ENCODE measurements at places on chromosomes 5 and 9.

- no peak for DNase-seq
Observed at GRCh38 chr5:122584411-122585300, 190.2 kb upstream of the SNX2 start.

- DNase-seq: peak; percentile 20
Observed at GRCh38 chr9:73916016-73916673, 581.0 kb upstream of the RORB start.

DNA sequence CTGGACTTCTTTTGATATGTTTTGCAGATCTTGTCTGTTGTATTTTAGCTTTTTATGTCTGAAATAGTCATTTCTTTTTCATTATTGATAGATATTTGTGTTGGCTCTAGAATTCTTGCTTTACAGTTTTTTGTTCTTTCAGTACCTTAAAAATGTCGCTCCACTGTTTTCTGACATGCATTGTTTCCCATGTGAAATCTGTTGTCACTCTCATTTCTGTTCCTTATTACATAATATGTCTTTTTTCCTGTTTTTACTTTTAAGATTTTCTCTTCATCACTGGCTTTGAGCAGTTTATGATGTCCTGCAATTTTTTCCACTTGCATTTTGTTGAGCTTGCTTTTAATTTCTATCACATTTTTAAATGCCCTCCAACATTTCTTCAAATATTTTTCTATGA, 270.4 kb upstream of the TARS1 start:
- no peak for DNase-seq

DNA sequence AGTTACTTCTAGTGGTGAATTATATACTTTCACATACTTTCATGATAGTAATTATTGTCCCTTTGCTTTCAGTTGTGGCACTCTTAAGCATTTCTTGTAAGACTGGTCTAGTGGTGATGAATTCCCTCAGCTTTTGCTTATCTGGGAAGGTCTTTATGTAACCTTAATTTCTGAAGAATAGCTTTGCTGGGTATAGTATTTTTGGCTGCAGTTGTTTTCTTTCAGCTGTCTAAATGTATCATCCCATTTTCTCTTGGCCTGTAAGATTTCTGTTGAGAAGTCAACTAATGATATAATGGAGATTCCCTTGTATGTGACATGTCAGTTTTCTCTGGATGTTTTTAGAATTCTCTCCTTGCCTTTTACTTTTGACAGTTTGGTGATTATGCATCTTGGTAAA, 41.0 kb downstream of the TMEM38B start:
- DNase-seq: no peak

GRCh38 chr9:133164191-133164590, 477 bp upstream of the GBGT1 start:
- no peak for DNase-seq

DNA sequence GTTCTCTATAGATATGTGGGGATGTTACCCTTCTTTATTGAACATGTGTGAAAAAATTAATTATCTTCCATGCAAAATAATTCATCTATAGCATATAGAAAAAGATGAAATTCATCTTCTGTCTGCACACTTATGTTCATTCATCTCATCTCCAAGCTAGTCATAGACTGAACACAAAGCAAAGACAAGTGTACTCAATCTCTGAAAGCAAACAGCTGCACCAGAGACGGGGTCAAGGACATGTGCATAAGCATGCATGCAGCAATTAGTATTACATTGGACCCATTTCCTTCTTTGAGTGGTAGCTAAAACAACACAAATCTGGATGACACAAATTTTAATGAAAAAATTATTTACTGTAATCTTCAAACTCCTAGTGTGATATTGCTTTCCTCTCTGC, 547.0 kb upstream of the COX7C start:
- no peak for DNase-seq

- DNase-seq: peak; percentile 31
Observed at GRCh38 chr9:79581388-79581787, 9.6 kb downstream of the TLE4 start.

DNA sequence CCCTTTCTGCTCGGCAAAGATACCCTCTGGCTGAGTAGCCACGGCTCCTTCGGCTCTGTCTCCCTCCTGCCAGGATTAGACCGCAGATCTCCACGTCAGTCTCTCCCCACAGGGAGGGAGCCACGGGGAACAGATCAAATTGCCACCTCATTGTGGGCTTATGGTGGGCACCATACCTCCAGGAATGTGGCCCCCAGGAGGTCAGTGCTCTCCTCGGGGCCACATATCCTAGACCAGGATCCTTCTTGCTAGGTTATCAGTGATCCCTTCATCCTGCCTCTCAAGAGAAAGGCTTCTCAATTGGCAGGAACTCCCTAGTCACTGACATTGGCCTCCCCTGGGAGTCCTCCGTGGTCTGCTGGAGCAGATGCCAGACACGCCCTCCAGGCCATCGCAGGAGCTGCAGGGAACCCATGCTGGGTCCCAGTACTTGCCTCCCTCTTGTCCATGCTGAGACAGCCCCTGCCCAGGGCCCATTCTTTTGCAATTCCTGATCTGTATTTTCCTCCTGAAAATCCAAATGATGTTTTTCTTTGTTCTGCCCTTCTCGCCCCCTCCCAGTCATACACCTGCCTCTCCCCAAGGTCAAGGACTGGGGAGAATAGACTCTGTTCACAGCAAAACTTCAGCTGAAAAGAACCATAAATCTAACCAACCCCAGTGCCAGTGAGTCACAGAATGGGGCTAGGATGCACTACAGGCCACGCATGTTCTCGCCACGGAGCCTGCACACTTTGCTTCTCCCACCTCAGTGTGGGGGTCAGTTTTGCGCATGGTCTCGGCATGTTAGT, 31.6 kb upstream of the ENHO start:
- DNase-seq: no peak

- no peak for DNase-seq
Observed at GRCh38 chr5:177423671-177424070, 2.8 kb upstream of the GRK6 start.

- peak; percentile 13 for DNase-seq
Observed at GRCh38 chr5:87020099-87020934, 247.4 kb upstream of the RASA1 start.

GRCh38 chr5:132812123-132812765, 858 bp upstream of the SOWAHA start:
- no peak for DNase-seq

- DNase-seq: no peak
Observed at GRCh38 chr9:137234055-137234697, 3.5 kb downstream of the SLC34A3 start.

- no peak for DNase-seq
Observed at GRCh38 chr9:83526211-83526610, 12.0 kb downstream of the FRMD3 start.

- no peak for DNase-seq
Observed at GRCh38 chr5:147547730-147548129, 37.9 kb upstream of the DPYSL3 start.

Data from mammary epithelial cell (primary cell).